MCF 10A (cell line): ENCODE measurements at places on chromosomes 5 and 9. TPM values are rescaled to one million over a fixed set of nuclear protein-coding genes. Genes with fewer than 3 reads are reported as not detected.

- H3K4me3 ChIP-seq = no peak overlapping the region
- peaks cover 14% of the 10 kb centered on the region for H3K36me3 ChIP-seq
- DNase-seq = no peak
- peaks cover 44% of the 10 kb centered on the region for H3K4me1 ChIP-seq
- peak overlapping the region; percentile 33 for H3K27ac ChIP-seq
These were observed 8.5 kb downstream of the CDC42SE2 start for GRCh38 chr5:131272307-131272706.

DNA sequence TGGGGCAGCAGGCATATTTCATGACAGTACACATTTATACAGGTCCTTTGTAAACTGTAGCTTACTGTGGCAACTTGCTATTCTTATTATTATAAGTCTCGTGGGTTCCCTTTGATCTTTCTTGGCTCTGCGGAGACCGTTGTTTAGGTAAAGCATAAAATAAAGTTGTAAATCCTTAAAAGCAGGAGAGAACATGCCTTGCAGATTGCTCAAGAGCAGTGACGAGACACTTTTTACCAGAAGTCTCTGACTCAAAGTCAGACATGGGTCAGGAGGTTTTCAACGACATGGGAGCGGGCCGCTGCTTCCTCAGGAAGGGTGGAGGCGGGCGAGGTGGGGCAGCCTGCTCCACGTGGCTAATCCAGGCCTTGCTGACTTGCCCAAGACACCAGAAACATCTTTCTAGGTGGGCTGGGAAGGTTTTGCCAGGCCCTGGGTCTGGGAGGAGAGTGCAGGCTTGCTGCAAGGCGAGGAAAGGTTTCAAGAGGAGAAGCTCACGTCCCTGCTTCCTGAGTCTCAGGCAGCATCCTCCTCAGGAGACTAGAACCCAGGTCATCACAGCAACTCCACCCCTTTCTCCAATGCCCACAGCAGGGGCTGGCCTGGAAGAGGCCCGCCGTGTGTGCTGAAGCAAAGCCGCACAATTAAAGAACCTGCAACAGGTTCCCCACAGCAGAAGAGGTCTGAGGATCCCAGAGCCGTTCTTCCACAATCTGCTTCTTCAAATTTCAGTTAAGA is 6.5 kb downstream of the TBC1D2 start:
- no peaks in the 10 kb centered on the region for H3K27me3 ChIP-seq
- peaks cover 42% of the 10 kb centered on the region for H3K36me3 ChIP-seq
- H3K4me1 ChIP-seq = peaks cover 78% of the 10 kb centered on the region
- DNase-seq = peak; percentile 99
- H3K4me3 ChIP-seq = peak overlapping the region; percentile 24

DNA sequence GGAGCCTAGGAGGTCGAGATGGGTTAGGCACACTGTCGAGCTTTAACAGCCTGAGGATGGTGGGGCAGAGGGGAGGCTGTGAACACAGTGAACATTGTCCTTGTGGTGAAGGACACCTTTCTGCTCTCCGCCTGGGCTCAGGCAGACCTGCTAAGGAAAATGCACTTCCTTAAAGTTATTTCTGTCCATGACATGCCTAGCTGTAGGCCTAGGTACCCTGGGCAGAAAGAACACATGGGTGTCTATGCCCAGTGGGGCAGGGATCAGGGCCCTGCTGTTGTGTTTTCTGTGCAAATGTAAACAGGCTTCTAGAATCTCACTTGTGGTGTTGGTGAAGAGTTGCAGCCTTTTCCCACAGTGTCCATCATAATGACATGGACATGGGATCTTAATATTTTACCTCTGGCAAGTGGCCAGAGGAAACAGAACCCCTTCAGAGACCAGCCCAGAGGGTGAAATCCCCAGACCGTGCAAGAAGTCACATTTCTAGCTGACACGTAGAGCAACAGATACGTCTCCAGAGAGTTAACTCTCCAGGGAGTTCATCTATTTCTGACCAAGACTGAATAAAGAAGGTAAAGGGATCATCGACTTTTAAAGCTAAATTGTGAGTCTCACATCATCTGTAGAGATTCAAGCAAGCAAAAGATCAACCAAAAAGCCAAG is 79.2 kb downstream of the C9orf152 start:
- H3K36me3 ChIP-seq = peaks cover 16% of the 10 kb centered on the region
- H3K4me3 ChIP-seq = no peak overlapping the region
- DNase-seq = no peak
- H3K27ac ChIP-seq = no peak overlapping the region

GRCh38 chr5:137248527-137248926 is 250.6 kb downstream of the SPOCK1 start:
- H3K4me1 ChIP-seq = no peaks in the 10 kb centered on the region
- DNase-seq = no peak
- H3K36me3 ChIP-seq = no peaks in the 10 kb centered on the region
- H3K27me3 ChIP-seq = no peaks in the 10 kb centered on the region
- H3K4me3 ChIP-seq = no peak overlapping the region
- H3K27ac ChIP-seq = no peak overlapping the region

DNA sequence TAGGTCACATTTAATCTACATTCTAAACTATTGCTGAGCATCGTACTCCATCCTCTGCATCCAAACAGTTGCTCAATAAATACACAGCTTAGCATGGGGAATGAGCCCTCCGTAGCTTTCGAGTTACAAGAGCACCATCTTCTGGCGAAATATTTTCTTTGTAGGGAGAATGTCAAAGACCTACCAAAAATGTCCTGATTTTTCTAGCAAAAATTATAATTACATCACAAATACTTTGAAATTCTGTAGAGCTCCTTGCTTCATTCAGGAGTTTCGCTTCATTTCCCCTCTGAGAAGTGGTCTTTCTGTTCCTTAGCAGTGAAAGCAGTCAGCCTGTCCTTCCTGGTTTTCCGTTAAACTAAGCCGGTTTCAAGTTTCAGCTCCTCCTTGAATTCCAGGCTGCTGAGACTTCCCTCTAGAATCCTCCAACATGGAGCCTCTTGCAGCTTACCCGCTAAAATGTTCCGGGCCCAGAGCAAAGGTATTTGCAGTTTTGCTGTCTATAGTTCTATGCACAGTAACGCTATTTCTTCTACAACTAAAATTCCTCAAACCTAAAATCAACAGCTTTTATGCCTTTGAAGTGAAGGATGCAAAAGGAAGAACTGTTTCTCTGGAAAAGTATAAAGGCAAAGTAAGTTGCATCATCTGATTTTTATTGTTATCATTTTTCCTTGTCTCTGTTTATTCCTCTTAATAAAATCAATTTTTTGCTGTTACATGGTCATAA is at the start of gene GPX8:
TSS of gene GPX8 (plus strand) at position 409 of the 730 bp plus-strand sequence. CDS start at position 431, 22 bp downstream.
- peaks cover 13% of the 10 kb centered on the region for H3K27me3 ChIP-seq
- peak within 1 kb of the TSS; percentile 82 for H3K27ac ChIP-seq
- peak; percentile 88 for DNase-seq
- H3K36me3 ChIP-seq = peaks cover 25% of the 10 kb centered on the region

DNA sequence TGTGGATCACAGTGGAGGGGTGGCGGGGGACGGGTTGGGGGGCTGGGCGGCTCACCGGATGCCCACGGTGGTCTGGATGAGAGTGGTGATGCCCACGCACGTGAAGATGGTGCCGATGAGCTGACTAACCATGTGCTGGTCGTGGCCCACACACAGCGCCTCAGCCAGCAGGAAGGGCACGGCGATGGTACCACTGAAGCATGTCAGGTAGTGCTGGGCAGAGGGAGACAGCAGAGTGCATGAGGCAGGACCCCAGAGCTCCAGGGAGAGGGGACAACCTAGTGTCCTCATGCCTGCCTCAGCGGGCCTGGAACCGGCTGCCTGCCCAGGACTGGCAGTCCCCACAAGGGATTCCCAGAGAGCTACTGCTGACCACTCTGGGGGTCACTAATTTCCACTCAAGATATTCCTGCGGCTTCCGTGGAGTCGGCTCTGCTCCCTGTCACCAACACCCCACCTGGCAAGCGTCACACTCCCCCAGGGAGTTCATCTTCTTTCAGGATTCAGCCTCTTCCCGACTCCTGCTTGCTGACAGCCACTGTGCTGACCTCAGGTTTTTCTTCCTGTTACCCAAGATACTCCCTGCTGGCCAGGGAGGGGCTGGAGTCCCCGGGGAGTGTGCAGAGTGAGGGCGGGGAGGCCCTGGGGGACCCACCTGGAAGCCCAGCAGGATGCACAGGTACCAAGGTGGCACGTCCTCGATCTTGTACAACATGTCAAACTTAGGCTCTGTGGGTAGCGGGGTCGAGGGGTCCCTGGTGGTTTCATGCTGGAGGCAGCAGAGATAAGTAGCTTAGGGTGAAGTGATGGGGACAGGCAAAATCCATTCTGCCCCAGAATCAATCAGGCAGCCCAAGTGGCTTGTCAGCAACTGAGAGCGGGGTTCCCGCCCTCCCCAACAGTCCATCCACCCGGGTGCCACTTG is 998 bp downstream of the SLC23A1 start:
- no peak for DNase-seq
- H3K4me3 ChIP-seq = no peak overlapping the region
- H3K36me3 ChIP-seq = no peaks in the 10 kb centered on the region
- H3K27ac ChIP-seq = no peak overlapping the region
- peaks cover 20% of the 10 kb centered on the region for H3K4me1 ChIP-seq

The KCNIP1 gene
- total RNA-seq = not detected in 2 replicates
